ENCODE measurements at places on chromosomes 11 and 22. TPM values are rescaled to one million over a fixed set of nuclear protein-coding genes. Genes with fewer than 3 reads are reported as not detected.

DNA sequence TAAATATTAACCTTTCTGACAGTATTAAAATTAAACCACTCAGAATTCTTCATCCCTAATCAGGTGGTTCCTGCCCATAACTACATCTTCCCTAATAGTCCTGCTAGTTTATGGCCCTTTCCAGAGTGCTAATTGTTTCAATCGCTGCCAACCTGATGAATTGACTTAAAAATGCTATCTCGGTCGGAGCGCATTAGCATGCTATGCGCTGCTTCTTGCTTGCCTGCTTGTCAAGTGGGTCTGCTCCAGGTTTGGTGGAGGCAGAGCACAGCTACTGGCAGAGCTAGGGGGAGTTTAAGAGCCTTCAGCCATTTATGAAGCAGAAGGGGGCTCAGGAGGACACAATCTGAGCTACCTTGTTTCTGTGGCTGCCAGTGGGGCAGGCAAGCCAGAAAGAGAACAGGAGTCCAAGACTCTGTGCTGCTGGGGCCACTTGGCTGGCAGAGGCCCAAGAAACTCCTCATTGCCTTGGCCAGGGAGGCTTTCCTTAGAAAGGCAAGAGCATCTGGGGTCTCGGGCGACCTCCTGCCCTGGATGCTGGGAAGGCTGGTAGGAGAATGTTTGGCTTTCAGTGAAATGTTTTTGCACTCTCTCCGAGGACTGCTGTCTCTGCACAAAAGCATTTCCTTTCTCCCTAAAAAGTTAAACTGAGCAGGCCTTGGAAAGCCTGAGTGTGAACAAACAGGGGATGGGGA, 62.1 kb upstream of the PHOX2A start:
- DNase-seq, result no peak

The MYO18B gene
- total RNA-seq, result 0.15 TPM

The SLC15A3 gene
- total RNA-seq, result not detected

The ZP1 gene
- not detected for total RNA-seq

The TAF6L gene
- 70.9 TPM for total RNA-seq

The HIKESHI gene
- 58.7 TPM for total RNA-seq

All from A673 (cell line).